Activated CD8-positive, alpha-beta memory T cell treated with anti-CD3 and anti-CD28 coated beads, Interleukin-2, amount 50 U/mL, for 48 hours (primary cell): ENCODE measurements at places on chromosomes 6 and 20.

GRCh38 chr20:56414842-56415765 is 3.0 kb downstream of the CASS4 start:
- DNase-seq, result peak; percentile 71

DNA sequence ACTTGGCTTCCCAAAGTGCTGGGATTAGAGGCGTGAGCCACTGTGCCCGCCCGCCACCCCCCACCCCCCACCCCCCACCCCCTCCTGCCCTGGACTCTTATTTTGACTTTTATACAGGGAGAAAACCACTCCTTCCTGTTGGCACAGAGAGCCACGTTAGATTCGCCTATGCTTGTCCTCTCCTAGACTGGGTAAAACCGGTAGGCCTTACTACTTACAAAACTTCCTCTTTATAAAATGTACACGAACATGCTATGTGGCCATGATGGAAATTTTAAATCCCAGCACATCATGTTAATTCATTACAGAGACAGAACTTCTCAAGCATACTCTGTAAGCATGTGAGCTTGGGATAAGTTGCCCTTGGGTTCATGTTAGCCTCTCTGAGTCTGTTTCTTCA is 124.2 kb downstream of the SLC24A3 start:
- no peak for DNase-seq

DNA sequence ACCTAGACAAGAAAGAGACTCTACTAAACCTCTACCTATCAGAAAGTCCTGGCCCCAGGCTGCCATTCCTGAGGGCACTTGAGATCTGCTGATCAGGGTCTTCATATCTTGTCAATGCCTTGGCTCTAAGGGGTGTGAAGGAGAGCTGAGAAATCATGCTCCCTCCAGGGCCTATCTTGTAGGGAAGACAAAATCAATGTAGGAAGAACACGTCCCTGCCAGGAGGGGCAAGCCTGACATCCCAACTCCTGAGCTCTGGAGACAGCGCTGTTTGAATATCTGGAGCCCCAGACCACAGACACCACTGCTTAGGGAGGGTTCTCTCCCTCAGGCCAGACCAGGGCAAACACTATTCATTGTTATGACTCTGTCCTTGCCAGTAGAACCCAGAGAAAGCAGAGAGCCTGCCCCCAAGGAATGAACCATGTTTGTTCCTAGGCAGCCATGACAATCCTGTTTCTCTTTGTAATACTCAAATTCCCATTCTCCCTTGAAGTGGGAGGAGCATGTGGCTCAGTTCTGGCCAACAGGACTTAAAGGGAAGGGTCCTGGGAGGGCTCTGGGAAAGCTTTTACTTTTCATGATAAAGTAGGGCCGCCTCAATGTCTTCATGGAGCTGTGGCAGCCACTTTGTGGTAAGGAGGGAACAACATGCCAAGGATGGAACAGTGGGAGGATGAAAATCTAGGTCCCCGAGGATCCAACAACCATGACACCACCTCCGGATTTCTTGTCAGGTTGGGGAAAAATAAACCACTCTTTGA is 1.8 kb upstream of the FASTKD5 start:
- DNase-seq, result no peak

- peak; percentile 10 for DNase-seq
Measured at GRCh38 chr20:57325632-57326356, 3.8 kb upstream of the SPO11 start.

- DNase-seq, result no peak
Measured at GRCh38 chr6:50992704-50993625, 174.3 kb downstream of the TFAP2B start.

GRCh38 chr6:15267221-15267620 is 21.4 kb downstream of the JARID2 start:
- no peak for DNase-seq

- DNase-seq, result no peak
Measured at GRCh38 chr6:14709900-14710299, 536.0 kb upstream of the JARID2 start.

DNA sequence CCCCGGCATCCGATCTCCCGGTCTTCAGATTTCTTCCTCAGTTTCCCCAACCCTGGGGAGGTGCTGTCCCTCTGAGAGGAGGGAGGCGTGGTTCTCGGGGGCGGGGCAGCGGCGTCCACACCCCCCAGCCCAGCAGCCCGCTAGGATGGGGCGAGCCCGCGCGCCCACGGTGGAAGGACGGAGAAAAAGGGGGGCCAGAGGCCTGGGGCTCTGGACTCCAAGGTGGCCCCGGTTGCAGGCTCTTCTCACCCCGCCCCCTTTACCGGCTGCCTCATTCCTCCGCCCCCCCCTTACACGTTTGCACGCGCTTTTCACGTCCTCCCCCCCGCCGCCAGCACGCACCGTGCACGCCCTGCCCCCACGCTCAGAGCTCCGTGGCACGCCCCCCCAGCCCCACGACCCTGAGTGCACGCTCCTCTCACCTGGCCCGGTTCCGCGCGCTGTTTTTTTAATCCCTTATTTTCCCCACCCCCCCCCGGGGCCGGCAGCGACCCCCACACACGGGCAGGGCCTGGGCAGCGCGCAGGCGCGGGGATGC is 402 bp downstream of the ZBTB12 start:
- DNase-seq, result no peak

GRCh38 chr20:48129345-48129942 is 344.2 kb upstream of the SULF2 start:
- DNase-seq, result no peak

DNA sequence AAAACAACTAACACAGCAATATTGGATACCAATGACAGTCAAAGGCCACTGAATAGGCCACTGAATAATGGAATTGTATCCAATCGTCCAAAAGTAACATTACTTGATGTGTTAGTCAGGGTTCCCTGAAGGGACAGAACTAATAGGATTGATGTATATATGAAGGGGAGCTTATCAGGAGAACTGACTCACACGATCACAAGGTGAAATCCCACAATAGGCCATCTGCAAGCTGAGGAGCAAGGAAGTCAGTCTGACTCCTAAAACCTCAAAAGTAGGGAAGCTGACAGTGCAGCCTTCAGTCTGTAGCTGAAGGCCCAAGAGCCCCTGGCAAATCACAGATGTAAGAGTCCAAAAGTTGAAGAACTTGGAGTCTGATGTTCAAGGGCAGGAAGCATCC is 571.4 kb downstream of the PRKN start:
- no peak for DNase-seq
